Sciatic nerve (tissue), 2 donors: ENCODE measurements at places on chromosomes 3 and 15. TPM values are rescaled to one million over a fixed set of nuclear protein-coding genes. Genes with fewer than 3 reads are reported as not detected.

- no peak for DNase-seq
These were observed 17.4 kb upstream of the ADPGK start for GRCh38 chr15:72800833-72801481.

GRCh38 chr3:37945156-37945806 lies 45.3 kb upstream of the VILL start:
- no peak for DNase-seq

DNA sequence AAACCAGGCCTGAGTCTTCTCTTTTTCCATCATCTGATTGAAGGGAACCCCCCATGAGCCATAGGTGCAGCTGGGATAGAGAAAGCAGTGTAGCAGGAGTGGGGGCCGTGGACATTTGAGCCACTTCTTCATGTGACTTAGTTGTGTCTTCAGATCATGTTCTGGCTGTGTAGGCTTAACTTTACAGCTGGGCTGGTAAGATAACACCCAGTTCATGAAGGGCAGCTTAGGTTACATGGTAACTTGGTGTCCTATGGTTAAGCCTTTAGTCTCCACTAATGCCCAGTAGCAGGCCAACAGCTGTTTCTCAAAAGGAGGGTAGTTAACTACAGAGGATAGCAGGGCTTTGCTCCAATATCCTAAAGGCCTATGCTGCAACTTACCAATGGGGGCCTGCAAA lies 11.4 kb upstream of the SNRPN start:
- no peak for DNase-seq

Gene COL8A1
- 114 TPM for total RNA-seq

Gene CPNE4
- 0.18 TPM for total RNA-seq

Gene ABCC5
- 55.8 TPM for total RNA-seq

GRCh38 chr3:147807776-147808175 lies 398.6 kb downstream of the ZIC1 start:
- DNase-seq = no peak

DNA sequence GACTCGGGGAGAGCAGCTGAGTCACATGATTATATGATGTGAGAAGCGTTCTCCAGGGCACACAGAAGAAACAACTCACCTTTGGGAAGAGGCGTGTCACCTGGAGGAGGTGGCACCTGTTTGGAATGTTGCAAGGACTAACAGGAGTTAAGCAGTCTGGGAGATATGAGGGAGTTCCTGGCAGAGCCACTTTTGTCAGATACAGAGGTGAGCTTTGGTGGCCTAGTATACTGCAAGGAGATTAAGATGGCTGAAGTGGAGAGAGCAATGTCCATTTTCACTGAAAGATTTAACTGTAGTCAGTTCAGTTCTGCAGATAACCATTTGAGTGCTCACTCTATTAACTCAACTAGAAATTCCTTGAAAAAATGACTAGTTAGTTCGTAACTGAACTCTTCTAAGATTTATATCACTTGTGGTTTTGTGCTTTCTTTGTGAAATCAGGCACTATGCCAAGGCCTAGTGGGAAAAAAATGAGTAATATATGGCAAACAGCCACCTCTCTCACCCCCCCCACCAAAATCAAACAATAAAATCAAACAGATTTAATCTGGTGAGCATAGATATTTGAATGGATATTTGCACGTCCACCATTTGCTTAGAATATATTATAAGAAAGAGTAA lies 61.3 kb downstream of the CRYBG3 start:
- DNase-seq = no peak

DNA sequence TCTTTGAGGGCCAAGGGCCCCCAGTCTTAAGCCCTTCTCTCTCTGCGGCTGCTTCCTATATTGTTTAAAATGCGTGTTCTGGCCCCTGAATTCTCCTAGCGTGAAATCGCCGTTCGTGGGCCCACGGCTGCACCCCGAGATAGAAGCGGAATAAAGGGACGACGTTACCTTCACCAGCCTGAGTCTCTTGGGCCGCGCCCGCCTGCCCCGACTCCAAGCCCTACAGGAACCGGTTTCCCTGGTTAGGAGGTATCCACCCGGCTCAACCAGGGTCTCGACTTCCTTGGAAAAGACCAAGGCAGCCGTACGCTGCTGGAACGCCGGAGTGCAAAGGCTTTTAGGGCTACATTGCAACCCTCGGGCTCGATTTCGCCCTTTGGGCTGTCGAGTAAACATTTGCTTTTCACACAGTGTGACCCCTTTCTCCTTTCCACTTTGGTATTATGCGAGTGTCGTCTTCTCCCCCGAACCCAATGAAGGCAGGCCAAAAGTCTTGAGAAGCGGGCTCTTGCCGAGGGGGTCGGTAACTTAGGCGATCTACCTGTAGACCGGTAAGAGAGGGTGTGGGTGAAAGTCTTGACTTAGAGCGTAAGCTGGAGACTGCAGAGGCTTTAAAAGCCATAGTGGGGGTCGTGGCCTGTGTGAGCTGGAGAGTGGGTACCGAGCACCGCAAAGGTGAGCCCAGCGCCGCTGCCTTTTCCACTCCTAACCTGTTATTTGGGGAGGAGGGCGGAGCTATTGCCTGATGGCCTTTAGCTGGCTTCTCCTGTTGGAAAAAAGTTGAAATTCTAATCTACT lies 2.0 kb downstream of the TRIM71 start:
- no peak for DNase-seq

GRCh38 chr3:33004961-33005360 lies 53.5 kb downstream of the CCR4 start:
- no peak for DNase-seq

Gene C2CD4A
- not detected for total RNA-seq

Gene ALDH1L1
- 4.1 TPM for total RNA-seq

Gene TYRO3
- total RNA-seq = 36.9 TPM

- DNase-seq = no peak
These were observed 318.9 kb downstream of the BCHE start for GRCh38 chr3:165518346-165518745.

GRCh38 chr15:70154718-70155347 lies 57.1 kb upstream of the TLE3 start:
- DNase-seq = peak; percentile 55

Gene ACTC1
- 0.94 TPM for total RNA-seq

DNA sequence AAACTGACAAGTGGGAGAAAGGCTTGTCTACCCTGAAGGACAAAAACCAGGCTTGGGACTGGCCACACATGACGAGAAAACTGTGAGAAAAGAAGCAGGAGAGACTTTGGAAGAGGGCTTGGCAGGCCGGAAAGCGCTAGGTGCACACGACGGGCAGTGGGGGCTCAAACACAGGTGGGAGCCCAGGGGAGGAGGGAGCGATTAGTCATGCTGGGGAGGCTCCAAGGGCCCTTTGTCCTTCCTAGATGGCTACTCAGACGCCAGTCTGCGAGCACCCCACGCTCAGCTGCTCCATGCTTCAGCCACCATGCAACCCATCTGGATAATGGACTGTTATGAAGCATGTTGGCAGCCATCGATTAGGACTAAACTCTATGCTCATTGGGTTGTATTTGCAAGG lies 17.1 kb downstream of the LIPC start:
- DNase-seq = no peak

- DNase-seq = no peak
These were observed 47.1 kb upstream of the CADPS start for GRCh38 chr3:62922326-62922725.

DNA sequence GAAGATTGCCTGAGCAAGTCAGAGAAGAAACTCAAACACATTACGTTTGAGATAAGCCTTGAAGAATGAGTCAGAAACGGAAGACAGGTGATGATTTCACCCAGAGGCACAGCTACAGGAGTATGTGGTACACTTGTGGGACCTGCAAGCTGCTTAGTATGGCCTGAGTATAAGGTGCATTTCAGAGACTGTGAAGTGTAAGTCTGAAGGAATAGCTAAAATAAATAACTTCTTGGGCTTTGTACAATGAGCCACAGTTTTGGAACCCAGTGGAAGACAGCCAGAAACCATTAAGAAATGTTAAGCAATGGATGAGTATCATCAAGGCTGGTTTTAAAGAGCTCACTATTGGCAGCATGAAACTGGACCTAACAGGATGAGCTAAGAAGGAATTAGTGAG lies 826.2 kb downstream of the ROBO1 start:
- no peak for DNase-seq

DNA sequence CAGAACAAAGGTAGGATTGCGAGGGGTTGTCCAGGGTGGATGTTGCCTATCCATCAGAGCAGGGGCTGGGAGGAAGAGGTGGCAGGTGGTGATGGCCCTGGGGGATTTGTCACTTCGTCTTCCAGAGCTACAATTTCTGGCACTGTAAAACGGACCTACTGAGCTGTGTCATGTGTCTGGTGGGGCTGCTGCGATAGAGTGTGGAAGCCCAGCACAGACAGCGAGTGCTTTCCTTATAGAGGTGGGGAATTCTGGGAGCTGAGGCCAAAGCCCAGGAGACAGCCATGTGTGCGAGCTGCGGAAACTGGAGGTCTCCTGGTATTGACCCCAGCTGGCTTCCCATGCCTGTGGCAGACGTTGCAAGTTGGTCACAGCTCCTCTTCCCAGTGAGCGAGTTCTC lies 61.2 kb upstream of the SEC22A start:
- no peak for DNase-seq

Gene ROBO2
- 1.6 TPM for total RNA-seq

Gene SNX22
- 2.1 TPM for total RNA-seq

Gene PLXNA1
- total RNA-seq = 35.9 TPM

- DNase-seq = no peak
These were observed 30.4 kb upstream of the SEC61A1 start for GRCh38 chr3:128021768-128022372.

- DNase-seq = no peak
These were observed 55.3 kb downstream of the FAM43A start for GRCh38 chr3:194740859-194741491.

Gene P2RY1
- total RNA-seq = 8.6 TPM

- no peak for DNase-seq
These were observed 53.2 kb downstream of the OXNAD1 start for GRCh38 chr3:16318176-16318575.

- no peak for DNase-seq
These were observed 392.8 kb downstream of the OCA2 start for GRCh38 chr15:27706300-27706699.

- DNase-seq = no peak
These were observed 37.4 kb downstream of the ZNF860 start for GRCh38 chr3:32018757-32019564.

Gene GTF2A2
- total RNA-seq = 73.2 TPM
